ENCODE measurements at places on chromosomes 2 and 18.
A peak's percentile ranks its signal among the peaks of the same experiment; 100 is the strongest.

DNA sequence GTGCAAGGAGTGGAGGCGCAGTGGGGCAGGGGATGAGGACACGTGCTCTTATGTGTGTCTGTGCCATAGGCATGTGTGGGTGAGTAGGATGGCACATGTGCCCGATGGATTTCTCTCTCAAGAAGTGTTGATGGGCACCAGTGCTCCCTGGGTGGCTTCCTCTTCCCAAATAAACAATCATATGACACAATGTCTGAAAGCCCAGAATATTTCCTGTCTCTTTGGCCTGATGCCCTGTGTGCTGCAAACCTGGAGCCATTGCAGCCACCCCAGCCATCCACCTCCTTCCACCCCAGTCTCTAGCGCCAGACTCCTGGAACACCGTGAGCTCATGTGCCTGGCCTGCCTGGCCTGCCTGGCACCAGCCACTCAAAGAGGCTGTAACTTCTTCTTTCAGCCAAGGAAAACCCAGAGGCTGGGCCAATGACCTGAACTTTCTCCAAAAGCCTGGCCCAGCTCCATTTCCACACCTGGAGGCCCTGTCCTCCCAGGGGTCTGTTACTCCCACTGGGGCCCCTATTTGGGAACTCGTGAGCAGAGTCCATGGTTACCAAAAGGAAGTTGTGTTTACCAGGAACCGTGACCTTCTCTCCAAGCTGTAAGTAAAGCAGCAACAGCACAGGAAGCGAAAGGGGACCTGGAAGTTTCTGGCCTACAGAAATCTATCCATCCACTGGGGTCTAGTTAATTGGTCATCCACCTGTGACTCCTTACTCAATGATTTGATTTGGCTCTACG is 9.5 kb upstream of the ZBTB7C start:
- no peak for DNase-seq

- peak; percentile 87 for DNase-seq
Measured at GRCh38 chr2:174771631-174772471, 7.6 kb upstream of the CHRNA1 start.

GRCh38 chr2:176227874-176228273 is 39.4 kb downstream of the HOXD1 start:
- no peak for DNase-seq

GRCh38 chr2:7706791-7707190 is 789.6 kb downstream of the RNF144A start:
- no peak for DNase-seq

DNA sequence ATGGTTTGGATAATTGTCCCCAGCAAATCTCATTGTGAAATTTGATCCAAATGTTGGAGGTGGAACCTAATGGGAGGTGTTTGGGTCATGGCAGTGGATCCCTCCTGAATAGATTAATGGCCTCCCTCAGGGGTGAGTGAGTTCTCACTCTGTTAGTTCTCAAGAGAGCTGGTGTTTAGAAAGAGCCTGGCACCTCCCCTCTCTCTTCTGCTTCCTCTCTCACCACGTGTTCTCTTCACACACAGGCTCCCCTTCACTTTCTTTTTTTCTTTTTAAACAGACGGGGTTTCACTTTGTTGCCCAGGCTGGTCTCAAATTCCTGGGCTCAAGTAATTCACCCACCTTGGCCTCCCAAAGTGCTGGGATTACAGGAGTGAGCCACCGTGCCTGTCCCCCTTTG is 111.6 kb upstream of the LTBP1 start:
- no peak for DNase-seq

- no peak for DNase-seq
Measured at GRCh38 chr2:223549215-223549614, 52.9 kb downstream of the SCG2 start.

GRCh38 chr2:79830501-79830900 is 317.6 kb downstream of the CTNNA2 start:
- no peak for DNase-seq

DNA sequence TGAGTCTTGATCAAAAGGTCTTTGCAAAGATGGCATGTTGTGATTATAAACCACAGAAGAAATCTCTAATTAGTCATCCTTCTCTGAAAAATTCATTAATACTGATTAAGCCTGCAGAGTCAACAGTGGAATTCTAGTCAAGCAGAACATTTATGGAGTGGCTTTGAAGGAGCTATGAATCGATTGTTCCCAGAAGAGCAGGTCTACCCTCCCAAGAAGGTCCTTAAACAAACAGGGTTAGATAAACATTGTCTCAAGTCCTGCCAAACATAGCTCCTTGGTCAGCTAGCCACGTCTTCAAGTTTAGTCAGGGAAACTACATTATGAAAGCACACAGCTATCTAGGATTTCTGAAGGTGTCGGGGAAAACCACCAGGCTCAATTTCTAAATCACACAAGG is 88.9 kb downstream of the ITGA4 start:
- DNase-seq, result no peak

GRCh38 chr2:62014102-62014501 is 108.6 kb downstream of the COMMD1 start:
- DNase-seq, result peak; percentile 84

GRCh38 chr2:12089001-12089400 is 342.6 kb downstream of the LPIN1 start:
- DNase-seq, result no peak

DNA sequence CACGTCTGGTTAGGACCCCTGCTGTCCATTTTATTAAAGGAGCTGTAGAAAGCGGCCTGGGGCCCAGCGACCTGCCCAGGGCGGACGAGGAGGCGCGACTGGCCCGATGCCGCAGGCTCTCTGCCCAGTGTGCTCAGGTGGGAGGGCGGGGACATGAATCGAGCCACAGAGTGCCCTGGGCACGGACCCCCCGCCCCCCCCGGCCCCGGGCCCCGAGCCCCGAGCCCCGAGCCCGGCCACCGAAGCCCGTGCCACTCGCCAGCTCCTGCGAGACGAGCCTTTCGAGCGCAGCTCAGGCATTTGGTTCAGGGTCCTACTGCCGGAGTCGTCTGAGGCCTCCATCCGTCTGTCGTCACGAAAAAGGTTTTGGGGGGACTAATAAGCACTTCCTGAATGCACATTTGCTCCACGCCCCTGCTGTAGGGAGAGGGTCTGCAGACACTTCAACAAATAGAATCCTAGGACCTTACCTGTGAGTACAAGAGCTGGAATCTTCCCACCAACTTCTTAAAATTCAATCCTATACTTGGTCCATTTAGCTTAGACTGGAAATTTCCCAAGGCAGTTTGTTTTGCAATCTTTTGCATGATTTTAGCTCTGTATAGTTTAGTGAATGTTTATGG is 602 bp upstream of the ADAM17 start:
- no peak for DNase-seq

- no peak for DNase-seq
Measured at GRCh38 chr2:134425724-134426496, 172.0 kb downstream of the MGAT5 start.

DNA sequence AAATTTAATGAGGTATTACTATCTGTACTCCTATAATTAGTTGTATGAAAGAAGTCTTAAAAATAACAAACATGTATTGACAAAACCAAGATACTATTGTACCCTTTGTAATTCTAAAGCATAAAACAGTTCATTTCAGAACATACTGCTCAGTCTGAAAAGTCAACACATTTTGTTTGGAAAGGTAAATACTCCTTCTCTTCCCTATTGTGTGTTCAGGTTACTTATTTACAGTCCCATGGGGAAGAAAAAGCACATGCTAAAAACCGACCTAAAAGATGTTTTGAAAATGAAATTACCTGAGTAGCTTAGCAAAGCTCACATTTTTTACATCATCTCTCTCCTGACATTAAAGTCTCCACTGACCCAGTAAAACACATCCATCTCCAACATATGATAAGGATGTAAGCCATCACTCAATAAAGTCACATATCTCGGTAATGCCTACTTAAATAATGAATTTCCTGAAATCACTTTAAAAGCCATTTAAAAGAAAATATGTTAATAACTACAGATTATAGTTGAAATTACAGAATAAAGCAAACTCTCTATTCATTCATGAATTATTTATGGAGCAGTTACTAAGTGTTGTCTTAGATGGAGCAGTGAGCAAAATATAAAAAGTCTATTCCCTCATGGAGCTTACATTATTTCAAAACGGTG is 75.6 kb upstream of the FZD5 start:
- DNase-seq, result no peak

DNA sequence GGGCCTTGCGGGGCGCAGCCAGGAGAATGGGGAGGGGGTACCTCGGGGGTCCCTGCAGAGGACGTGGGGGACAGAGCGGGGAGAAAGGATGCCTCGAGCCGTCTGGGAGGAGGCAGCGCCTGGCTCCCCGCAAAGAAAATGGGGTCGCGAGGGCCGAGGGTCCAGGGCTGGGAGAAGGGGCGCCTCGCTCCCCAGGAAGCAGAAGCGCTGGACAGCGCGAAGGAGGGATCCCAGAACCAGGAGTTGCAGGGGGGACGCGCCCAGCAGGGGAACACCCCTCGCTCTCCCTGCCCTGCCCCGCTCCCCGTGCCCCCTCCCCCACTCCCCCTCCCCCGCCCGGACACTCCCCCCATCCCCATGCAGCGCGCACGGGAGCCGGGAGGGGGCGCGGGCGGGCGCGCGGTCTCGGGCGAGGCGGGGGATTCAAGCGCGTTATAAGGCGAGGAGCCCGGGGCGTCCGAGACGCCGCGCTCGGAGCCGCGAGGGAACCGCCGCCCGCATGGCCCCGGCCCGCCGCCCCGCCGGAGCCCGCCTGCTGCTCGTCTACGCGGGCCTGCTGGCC is at the start of gene ERFE:
TSS of gene ERFE (plus strand) at position 462 of the 562 bp plus-strand sequence. CDS start at position 500, 38 bp downstream.
- DNase-seq, result peak; percentile 53

- no peak for DNase-seq
Measured at GRCh38 chr2:71419976-71420375, 33.4 kb upstream of the DYSF start.

GRCh38 chr2:231094736-231095346 is 30.0 kb downstream of the HTR2B start:
- no peak for DNase-seq

GRCh38 chr18:22347606-22348511 is 69.9 kb downstream of the CTAGE1 start:
- DNase-seq, result peak; percentile 53

DNA sequence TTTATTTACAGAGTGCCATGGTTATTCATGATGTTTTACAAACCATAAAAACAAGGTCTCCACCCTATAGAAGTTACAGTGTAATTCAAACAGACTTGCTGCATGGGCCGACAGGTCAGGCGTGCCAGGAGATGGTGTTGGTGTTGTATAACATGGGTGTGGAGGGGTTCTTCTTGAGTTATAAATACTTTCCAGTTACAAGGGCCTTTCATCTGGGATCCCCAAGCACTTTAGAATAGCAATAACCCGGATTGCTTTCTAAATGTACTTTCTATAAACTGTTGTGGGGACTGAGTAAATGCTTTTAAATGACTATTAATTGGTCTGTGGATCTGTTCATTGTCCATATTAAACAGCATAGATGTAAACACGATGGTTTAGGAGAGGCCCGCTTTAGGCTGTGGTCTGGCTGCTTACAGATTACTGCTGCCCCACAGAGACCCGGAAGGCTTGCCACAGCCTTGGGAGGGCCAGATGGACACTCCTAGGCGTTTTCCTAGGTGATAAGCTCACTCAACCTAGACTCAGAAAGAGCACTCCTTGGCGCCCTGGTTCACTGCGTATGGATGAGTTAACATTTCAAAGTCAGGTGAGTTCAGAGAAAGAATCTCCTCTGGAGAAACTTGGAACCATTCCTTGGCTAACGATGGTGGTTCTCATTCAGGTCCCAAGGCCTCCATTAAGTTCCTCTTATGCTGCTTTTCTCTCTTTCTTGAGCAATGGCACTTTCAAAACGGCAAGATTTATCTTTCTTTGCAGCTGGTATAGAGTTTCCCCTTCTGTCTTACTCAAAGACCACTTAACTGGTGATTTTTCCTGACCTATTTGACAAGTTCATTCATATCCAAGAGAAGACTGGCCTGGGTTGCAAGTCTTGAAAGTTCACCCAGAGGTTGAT is 3.6 kb upstream of the KIAA2012 start:
- no peak for DNase-seq

GRCh38 chr2:223994562-223995162 is 37.4 kb downstream of the MRPL44 start:
- DNase-seq, result no peak

- no peak for DNase-seq
Measured at GRCh38 chr2:12127638-12128037, 381.2 kb downstream of the LPIN1 start.

DNA sequence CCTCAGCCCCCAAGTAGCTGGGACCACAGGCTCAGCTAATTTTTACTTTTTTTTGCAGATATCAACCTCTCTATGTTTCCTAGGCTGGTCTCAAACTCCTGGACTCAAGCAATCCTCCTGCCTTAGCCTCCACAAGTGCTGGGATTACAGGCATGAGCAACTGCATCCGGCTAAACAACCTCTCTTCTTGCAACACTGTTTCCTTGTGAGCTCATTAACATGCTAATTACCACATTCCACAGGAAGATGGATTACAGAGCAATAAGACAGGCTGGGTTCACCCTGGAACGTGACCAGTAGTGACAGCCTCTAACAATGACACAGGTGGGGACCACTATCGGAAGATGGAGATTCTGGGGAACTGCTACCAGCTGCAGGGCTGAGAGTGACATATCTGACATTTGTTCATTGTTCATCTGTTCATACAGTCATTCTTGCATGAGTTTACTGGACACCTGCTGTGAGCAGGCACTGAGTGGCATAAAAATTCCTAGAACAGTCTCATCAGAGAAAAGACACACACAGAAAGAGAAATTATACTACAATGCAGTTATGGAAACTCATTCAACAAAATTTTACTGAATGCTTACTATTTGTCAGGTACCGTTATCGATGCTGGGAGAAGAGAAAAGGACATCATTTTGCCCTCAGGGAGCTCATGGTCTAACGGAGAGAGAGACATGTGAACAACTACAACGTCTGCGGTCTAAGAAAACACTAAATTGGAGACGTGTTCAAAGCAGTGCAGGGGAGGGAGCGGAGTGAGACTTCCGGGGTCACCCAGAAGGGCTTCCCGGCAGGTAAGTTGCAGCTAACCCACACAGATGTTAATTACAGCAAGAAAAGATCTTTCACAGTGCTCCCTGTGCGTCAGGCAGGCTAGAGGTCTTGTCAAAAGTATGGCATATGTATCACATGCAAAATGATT is 37.6 kb downstream of the PROC start:
- no peak for DNase-seq

GRCh38 chr2:170344663-170345346 is 166.9 kb downstream of the MYO3B start:
- no peak for DNase-seq

- no peak for DNase-seq
Measured at GRCh38 chr2:29816651-29817050, 104.7 kb downstream of the ALK start.

GRCh38 chr18:58412844-58413666 is 215.8 kb downstream of the ALPK2 start:
- no peak for DNase-seq

DNA sequence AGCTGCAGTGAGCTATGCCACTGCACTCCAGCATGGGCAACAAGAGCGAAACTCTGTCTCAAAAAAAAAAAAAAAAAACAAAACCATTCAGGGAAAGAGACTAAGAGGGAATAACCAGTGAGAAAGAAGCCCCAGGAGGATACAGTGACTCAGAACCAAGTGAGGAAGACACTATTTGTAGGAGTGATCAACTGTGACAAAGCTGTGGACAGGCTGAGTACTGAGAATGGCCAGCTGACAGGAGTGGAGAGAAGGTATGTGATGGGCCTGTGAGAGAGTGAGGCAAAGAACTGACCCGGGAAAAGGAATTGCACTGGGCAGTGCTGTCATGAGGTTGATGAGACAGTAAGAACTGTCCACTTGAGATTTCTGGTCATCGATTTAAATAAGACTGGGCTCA is 6.7 kb upstream of the LCT start:
- DNase-seq, result no peak
